Suppressor macrophage (primary cell): ENCODE measurements at places on chromosomes 1 and 21.

GRCh38 chr1:222546548-222547259 is 1.2 kb downstream of the HHIPL2 start:
- DNase-seq: no peak

- no peak for DNase-seq
Observed at GRCh38 chr21:39084073-39084472, 99.2 kb downstream of the PSMG1 start.

DNA sequence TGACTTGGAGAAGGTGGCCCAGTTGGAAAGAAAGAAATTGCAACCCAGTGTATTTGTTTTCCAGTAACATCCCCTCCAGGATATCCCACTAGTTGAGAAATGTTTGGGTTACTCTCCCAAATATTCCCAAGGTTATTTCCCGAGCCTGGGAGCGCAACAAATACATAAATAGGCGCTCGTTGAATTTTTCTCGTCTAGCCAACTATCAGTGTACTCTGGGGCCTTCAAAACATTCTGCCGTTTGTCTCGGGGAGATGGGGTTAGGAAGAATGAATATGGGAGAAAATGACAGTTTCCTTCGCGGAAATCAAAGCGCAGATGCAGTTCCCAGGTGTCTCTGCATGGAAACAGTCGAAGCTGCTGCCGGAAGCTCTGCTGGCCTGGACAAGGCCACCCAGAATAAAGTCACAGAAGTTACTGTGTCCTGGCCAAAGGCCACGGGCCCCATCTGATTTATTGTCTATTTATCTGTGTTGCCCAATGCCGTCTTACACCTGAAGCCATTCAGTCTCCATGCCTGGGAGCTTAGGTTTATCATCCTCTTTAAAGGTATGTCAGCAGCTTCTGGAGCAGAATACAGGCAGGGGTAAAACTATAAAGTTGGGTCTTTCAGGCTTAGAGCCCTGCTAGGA is 1.0 kb downstream of the C1orf115 start:
- no peak for DNase-seq

GRCh38 chr1:56188221-56188620 is 391.1 kb downstream of the PLPP3 start:
- no peak for DNase-seq

DNA sequence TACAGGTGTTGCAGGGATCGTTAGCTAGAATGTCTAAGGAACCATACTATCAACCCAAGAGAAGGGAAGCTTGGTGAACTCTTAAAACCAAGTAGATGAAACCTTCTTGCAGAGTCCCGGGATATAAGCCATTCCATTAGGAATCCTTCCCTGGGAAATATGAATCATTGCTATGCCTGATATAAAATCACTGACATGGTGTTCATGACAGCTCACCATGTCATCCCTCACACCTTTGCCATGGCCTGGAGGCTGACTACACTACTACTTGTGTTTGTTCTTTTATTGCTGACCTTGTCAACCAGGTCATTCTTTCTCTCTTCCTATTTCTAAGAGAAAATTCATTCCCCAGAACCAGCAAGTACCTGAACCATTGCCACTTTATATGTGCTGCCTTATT is 12.1 kb downstream of the ST6GALNAC3 start:
- no peak for DNase-seq

DNA sequence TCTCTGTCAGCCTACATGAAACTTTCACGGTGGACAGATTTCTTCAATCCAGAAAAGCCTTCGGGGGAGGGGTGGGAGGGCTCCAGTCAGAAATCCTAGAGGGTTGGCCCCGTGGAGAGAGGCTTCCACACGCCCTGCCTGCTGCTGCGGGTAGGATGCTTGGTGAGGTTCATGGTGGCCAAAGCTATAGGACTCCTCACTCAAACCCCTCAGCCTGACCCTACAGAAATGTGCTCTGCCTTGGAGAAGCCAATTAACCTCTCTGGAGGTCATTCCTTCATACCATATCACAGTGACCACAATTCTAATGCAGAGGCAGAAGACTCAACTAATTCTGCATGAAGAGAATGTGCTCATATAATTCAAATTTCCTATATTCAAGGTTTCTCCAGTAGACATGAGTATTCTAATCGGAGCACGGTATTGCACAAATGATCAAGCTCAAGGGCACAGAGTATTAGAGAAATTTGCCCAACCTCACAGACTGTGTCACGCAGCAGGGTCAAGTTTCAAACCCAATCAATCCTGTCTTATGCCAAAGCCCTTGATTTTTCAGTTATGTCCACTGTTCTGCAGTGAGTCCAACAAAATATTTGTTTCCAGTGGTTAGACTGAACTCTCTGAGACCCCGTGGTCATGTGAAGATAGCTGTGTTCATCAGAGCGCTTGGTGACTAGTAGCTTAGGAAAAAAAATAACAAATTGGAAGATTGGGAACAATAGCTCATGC is 104.8 kb downstream of the TOMM20 start:
- peak; percentile 60 for DNase-seq

GRCh38 chr1:8167936-8168335 is 141.8 kb upstream of the ERRFI1 start:
- no peak for DNase-seq

DNA sequence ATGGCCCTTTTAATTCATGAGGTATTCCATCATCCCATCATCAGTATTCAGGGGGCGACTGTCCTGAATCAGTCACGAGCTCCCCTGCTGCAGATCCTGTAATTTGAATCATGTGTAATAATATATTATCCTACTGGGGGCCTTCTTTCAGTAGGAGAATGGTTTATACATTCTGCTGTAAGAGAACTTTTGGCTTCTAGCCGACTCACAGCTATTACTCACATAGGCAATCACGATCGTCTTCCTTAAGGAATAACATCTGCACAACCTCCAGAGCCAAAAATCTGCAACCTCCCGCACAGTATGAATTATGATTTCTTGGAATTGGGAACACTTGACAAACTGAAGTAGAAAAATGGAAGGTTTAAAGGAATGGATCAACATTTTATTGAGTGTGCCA is 343.0 kb downstream of the USP25 start:
- no peak for DNase-seq

- no peak for DNase-seq
Observed at GRCh38 chr1:244154872-244155531, 103.9 kb downstream of the ZBTB18 start.

GRCh38 chr1:50148142-50148923 is 39.6 kb downstream of the ELAVL4 start:
- DNase-seq: no peak
